ENCODE measurements at places on chromosomes 12 and 14.

- DNase-seq = no peak
Measured at GRCh38 chr14:63174760-63175191, 29.5 kb upstream of the RHOJ start.

- no peak for DNase-seq
Measured at GRCh38 chr12:64181430-64182291, 40.4 kb downstream of the KICS2 start.

- no peak for DNase-seq
Measured at GRCh38 chr12:12121061-12121460, 50.3 kb downstream of the BCL2L14 start.

- no peak for DNase-seq
Measured at GRCh38 chr12:3119756-3120601, 42.8 kb downstream of the TSPAN9 start.

- no peak for DNase-seq
Measured at GRCh38 chr14:74246542-74246941, 7.3 kb downstream of the VSX2 start.

DNA sequence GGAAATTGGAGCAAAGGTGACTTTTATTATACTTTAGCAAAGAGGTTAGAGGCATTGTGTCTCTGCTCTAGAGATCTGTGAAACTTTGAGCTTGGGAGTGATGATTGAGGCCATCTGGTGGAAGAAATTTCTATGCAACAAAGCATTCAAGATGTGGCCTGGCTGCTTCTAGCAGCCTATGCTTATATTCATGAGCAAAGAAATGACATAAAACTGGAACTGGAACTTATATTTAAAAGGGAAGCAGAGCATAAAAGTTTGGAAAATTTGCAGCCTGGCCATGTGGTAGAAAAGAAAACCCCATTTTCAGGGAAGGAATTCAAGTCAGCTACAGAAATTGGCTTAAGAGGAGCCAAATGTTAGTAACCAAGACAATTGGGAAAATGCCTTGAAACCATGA is 70.4 kb downstream of the SDR9C7 start:
- DNase-seq = no peak

DNA sequence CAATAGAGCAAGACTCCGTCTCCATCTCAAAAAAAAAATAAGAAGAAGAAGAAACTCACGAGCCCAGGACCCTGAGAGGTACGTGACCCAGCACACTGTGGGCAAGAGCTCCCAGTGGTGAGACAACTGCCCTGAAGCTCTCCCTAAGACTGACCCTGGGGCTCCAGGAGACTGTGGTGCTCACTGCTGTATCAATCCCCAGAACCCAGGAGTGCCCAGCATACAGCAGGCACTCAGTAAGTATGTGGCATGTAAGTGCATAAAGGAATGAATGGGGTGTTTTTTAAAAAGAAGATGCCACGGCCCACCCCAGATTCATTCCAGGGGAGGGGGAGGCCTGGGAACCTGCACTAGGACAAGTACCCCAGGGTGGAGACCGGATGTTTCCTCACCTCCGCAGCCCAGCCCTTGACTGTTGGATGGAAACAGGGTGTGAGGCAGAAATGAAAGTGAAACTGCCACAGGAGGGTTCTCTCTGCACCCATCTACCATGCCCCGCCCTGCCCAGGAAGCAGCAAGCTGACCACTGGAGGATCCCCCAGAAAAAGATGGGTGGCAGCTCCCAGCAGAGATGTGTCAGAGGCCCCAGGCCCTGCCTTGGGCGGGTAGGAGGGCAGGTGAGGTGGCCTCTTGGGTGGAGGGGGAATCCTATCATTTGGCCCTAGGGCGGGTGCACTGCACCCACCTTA is 12.2 kb downstream of the ITPK1 start:
- peak; percentile 32 for DNase-seq

DNA sequence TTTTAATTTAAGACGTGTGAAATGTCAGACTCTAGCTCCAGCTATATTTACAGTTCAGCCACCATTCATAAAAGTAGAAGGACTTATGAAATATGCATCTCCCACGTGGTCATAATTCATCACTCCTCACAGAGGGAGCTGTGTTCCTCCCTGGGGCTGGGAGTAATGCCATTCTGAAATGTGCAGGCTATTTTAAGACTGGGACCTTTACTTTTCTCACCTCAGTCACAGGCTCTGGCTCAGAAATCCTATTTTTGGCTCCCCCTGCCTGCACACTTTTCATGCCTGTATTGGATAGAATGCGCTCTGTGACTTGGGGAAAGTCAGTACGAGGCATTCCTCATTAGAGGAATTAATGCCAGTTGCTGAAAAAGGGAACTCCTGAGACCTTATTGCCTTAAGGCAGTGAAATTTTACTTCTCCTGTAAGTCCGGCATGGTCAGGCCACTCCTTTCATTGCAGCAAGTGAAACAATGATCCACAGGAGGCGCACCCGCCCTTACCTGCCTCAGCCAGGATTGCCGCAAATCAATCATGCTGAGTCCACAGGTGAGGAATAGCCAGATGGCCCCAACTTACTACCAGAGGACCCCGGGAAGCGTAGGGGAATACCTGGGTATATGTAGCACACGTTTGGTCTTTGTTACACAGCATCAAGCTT is 1133.2 kb upstream of the TMEM132C start:
- DNase-seq = no peak

DNA sequence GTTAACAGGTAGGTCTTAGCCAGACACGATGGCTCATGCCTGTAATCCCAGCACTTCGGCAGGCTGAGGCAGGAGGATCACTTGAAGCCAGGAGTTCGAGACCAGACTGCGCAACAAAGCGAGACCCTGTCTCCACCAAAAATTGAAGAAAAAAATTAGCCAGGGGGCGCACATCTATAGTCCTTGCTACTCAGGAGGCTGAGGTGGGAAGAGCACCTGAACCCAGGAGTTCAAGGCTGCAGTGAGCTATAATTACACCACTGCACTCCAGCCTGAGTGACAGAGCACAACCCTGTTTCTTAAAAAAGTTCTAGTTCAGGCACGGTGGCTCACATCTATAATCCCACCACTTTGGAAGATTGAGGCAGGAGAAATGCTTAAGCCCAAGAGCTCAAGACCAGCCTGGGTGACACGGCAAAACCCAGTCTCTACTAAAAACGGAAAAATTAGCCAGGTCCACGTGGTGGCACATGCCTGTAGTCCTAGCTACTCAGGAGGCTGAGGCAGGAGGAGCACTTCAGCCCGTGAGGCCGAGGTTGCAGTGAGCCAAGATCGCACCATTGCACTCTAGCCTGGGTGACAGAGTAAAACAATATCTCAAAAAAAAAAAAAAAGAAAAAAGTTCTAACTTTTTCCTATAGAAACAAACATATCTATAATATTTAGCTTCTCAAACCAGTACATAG is 9.1 kb downstream of the BAZ1A start:
- DNase-seq = no peak

- no peak for DNase-seq
Measured at GRCh38 chr12:97616946-97617345, 154.3 kb downstream of the RMST start.

DNA sequence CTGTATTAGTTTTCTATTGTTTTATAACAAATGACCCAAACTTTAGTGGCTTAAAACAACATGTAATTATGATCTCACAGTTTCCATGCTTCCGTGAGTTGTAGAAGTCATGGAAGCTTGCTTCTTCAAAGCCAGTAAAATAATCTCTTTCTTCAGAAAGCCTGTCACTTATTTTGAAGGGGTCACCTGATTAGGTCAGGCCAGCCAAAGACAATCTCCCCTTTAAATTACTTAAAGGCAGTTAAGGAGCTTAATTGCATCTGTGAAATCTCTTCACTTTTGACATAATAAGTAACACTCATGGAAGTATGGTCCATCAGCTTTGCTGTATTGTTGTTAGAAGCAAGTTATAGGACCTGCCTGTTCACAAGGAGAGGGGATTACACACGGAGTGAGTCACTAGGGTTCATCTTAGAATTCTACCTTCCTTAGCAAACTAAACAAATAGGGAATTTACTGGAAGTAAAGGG is 89.8 kb downstream of the FAR2 start:
- DNase-seq = no peak

GRCh38 chr12:127355061-127355841 is 911.7 kb upstream of the TMEM132C start:
- no peak for DNase-seq

DNA sequence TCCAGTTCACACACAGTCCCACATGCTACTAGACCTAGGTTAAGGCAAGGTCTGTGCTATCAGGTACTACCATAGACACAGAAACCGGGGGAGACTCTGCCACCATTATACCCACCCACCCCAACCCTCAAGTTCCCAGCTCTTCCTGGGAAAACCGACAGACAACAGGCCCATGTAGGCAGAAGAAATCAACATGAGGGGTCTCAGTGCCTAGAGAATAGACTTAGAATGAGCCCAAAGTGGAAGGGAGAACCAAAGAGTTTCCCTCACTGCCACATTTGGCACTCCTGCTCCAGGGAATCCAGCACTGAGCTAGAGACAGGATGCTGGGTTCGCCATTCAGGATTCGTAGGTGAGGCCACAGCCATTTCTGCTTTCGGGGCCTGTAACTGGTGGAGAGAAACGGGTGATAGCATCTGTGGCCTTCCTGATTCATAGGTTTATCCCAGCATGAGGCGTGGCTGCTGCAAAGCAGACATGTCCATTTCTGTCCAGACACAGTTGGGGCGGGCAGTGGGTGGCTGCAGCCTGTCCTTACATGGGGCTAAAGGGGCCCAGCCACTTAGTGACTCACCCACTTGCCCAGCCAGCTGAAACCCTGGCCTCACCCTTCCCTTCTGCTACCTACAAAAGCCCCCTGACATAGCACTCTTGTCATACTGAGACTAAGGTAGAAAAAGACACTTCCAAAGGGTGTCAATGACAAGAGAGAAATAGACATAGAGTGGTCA is 69.4 kb downstream of the IRF2BPL start:
- no peak for DNase-seq

DNA sequence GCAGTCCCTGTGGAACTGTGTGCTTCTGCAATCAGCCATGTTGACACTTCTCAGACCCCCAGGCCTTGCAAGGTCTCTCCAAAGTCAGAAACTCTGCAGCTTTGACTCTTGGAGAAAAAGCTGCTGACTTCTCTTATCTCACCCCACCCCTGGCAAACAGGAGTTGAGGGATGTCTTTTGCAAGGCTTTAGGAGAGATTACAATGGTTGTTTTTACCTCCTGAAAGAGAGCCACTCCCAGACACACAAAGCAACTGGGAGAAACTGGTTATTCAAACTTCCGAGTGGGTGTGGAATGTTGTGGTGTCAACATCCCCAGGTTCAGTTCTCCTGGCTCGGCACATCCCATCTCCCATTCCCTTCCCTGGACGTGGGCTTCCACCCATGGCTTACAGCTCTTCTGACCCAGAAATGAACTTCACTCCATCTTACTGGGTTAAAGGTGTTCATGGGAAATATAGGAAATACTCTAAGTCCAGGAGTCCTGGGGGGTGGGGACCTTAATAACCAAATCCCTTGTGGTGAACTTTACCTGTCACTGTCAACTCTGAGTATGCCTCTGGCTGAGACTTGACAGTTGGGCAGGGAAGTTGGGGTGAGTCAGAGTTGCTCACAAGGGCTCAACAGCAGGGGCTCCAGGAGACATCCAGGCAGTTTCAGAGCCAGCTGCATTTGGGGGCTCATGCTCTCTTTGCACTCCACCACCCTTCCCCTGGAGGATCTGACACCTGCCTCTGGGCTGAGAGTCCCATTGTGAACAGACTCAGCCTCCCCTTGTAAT is 41.9 kb downstream of the CCDC177 start:
- DNase-seq = no peak

GRCh38 chr14:76169776-76170175 is 18.1 kb downstream of the GPATCH2L start:
- no peak for DNase-seq

DNA sequence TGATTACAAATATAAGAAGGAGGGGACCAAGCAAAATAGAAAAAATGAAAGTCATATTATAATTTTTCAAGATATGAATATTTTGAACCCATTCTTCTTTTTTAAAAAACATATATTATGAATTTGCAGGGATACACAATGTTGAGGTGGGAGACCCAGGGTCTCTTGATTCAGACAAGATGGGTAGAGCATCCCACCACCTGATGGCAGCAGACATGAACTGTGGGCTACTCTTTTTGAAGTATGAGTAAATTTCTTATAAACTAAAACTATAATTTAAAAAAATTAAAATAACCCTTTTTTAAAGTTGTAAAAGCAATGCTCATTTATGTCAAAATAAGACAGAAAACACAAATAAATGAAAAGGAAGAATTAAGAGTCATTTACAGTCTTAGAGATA is 202.7 kb upstream of the PRICKLE1 start:
- no peak for DNase-seq

- DNase-seq = no peak
Measured at GRCh38 chr14:98594156-98594555, 677.8 kb downstream of the BCL11B start.

Data from stimulated activated CD4-positive, alpha-beta T cell treated with anti-CD3 and anti-CD28 coated beads, Interleukin-15, amount 100 ng/mL, for 1 hour (primary cell).